ENCODE measurements at places on chromosomes 1 and 21.

DNA sequence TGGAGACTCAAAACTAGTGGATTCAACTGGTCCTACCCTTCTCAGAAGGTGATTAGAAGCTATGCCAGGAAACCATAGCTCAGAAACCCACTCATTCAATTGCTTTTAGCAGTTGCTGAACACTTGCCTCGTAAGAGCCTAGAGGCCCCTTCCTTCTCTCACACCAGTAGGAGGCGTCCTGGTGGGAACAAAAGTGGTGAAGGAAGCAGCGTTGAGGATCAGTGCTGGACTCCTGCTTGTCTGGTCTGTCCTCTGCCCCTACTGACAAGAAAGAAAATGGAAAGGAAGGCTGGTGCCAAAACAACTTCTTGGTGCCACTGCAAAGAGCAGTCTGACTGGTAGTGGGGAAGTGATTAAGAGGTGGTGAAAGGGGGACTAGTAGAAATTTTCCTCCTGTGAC, 269.7 kb downstream of the LMO4 start:
- no peak for DNase-seq

DNA sequence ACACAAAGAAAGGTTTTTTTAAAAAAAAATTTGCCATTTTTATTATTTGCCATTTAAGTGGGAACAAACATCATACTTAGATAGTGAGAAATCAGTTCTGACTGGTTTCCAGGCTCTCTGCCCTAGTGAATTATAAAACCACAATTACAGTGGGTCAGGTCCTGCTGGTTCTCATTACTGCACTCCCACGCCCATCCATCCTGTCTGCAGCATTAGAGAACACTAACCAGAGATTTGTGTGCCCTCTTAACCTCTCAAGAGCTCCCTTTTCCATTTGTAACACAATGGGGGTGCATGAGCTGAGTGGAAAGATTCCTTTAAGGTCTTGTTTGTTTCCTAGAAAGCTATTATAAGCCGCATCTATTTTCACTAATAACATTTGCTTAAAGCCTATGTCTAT, 489.3 kb downstream of the AMY1C start:
- DNase-seq, result no peak

DNA sequence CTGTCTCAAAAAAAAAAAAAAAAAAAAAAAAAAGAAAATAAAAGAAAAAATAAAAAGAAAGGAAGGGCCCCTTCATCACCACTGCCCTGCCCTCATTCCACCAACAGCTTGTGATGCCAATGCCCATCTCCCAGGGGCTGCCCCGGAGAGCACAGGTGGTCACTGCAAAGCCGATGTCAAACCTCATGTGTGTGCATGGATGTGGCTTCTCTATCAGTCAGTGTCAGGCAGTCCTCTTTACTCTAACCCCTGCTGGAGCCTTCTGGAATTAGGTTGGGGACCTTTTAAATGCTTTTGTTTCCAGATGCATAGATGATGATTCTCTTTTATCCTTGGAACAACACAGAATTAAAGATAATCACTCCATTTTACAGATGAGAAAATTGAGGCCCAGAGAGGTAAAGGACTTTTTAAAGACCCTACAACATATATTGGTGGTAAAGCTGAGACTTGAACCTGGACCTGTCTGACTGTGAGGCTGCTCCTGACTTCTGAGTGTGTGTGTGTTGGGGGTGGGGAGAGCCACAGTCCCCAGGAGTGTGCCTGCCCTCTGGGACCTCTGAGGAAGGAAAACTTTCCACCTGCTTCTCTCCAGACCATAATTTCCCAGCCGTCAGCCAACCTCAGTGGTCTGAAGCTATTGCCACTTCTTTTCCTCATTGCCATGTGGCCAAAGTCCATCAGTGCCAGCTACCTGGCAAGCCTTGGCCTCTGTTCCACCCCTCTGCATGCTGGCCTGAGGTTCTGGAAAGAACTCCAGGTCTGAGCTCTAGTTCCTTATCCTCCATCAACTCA, 3.0 kb upstream of the TMEM54 start:
- no peak for DNase-seq

- DNase-seq, result no peak
These were observed 13.5 kb downstream of the ASAP3 start for GRCh38 chr1:23470282-23471070.

- DNase-seq, result no peak
These were observed 108.7 kb downstream of the TSEN15 start for GRCh38 chr1:184160236-184160635.

- no peak for DNase-seq
These were observed 45.2 kb upstream of the CNTN2 start for GRCh38 chr1:204997591-204998355.

GRCh38 chr1:4724695-4725250, 70.4 kb downstream of the AJAP1 start:
- no peak for DNase-seq

Measured in activated CD8-positive, alpha-beta memory T cell treated with anti-CD3 and anti-CD28 coated beads for 24 hours (primary cell).